M059J (cell line): ENCODE measurements at places on chromosomes 1 and 21.

GRCh38 chr1:53485478-53486394, 26.5 kb downstream of the DMRTB1 start:
- peak; percentile 76 for DNase-seq

DNA sequence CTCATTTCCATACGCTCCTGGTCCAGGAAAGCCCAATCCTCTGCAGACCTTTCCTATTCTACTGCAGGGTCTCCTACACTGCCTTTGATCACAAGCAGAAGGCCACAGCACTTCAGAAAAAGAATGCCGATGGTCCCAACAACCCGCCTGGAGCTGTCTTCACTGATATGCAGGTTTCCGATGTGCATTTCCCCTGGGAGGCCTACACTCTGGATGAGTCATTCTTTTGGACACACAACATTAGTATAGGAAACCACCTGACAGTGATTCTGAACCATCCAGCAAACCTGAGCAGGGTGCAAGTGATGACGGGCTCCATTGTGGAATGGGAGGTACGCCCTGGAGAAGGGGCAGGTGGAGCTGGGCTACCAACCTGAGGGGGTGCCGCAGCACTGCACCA, 15.0 kb downstream of the PCAT6 start:
- no peak for DNase-seq

- DNase-seq: no peak
Measured at GRCh38 chr1:170874671-170875070, 60.7 kb upstream of the MROH9 start.

DNA sequence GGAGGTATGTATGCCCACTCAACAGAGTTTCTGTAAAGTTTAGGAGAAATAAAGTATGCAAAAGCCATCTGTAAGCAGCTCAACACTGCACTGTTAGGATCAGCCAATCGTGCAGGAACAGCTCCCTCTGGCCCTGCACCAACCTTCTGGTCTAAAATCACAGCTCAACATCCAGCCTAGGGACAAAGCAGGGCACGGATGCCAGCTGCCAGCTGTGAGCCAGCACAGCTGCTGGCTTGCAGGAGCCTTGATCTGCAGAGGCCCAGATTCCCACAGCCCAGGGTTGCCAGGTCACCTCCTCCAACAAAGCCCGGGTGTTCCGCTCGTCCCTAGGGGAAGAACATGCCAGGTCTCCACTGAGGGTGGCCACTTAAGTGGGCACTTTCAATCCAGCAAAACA, 8.6 kb downstream of the ACOT7 start:
- no peak for DNase-seq

DNA sequence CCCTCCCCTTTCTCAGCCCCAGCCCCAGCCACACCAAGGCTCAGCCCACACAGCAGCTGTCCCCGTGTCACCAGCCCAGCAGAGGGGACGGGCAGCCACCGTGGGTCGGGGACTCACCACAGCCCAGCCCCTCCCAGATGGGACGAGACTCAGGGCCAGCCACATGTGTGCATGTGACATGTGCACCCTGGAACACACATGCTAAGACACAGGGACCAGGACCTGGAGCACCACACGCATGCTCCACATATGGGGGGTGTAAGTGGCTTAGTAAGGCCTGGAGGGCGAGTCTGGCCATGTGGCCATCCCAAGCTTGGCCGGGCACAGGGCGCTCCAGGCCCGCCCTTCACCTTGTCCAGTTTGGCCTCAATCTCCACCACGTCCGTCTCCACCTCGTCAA, 4.0 kb downstream of the ACAP3 start:
- DNase-seq: no peak

GRCh38 chr1:205920159-205920558, 23.1 kb downstream of the SLC26A9 start:
- DNase-seq: peak; percentile 39

DNA sequence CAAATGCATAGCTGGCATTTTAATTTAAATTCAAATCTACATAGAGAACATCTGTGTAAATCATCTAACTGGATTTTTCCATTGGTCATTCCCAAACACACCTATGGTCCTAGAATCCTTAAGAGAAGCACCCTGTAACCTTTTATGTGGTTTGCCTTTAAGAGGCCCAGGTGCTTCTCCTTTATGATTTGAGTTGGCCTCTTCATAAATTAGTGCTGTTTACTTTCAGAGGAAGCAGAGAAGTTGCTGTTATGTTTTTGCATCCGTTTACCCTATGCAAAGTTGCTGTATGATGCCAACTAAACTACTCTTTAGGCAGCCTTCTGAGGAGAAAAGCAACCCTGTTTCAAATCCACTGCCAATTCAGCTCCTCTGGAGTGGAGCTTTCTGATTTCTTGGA, 193.8 kb downstream of the HS2ST1 start:
- no peak for DNase-seq

GRCh38 chr1:48206371-48206770, 16.1 kb upstream of the SLC5A9 start:
- no peak for DNase-seq

DNA sequence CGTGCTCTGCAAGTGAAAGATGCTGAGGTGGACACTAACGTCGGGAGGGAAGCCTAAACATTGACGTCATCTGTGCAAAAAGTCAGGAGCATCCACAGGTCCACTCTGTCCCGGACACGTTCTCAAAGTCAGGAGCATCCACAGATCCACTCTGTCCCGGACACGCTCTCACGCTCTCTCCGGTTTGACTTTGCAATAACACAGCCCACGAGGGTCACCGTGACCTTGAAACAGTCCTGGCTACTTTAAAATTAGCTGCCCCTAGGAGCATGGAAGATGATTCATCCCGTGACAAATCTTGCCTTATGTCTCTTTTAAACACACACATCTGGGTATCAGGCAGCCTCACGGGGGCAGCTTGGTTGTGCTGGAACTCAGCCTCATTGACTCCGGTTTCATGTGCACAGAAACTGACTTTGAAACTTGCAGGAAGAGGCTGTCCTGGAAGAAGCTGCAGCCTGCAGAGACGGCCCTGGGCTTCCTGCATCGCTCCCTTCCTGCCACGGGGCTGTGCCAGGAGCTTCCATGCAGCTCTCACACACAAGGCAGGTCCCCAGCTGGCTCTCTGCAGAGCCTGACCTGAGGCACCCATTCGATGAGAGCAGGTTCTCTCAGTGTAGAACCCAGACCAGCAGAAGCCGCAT, 18.1 kb upstream of the COL18A1 start:
- peak; percentile 96 for DNase-seq

DNA sequence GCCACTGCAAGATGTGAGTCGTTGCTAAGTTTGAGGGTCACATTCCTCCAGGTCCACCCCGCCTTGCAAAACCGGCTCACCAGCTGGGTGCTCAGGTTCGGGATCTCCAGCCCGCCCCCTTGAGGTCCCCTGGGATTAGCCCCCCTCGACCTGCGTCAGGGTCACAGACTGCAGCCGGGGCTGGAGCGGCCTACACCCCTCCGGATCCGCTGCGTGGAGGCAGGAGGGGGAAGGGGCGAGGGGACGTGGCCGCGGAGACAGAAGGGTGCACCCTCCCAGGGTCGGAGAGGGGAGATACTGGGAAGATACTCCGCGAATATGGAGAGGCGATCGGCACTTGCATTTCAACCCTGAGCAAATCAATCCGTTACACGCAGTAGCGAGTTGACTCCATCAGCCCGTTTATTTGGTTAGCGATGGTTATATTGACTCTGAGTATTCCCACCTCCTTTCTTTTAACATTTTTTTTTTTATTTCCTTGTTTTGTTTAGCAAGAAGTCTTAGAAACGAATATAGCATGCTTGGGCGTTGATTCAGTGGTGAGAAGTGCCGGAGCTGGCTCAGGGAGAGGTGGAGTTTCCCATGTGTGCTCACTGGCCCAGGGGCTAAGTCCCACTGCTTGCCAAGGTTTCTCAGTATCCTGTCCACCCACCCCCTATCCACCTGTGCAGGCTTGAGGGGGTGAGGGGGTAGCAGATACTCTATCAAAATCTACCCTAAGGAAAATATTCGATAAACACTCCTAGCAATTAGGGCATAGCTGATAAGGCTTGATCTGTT, 997 bp downstream of the IFNAR2 start:
- DNase-seq: peak; percentile 78

- no peak for DNase-seq
Measured at GRCh38 chr1:108041360-108042142, 76.6 kb upstream of the VAV3 start.

DNA sequence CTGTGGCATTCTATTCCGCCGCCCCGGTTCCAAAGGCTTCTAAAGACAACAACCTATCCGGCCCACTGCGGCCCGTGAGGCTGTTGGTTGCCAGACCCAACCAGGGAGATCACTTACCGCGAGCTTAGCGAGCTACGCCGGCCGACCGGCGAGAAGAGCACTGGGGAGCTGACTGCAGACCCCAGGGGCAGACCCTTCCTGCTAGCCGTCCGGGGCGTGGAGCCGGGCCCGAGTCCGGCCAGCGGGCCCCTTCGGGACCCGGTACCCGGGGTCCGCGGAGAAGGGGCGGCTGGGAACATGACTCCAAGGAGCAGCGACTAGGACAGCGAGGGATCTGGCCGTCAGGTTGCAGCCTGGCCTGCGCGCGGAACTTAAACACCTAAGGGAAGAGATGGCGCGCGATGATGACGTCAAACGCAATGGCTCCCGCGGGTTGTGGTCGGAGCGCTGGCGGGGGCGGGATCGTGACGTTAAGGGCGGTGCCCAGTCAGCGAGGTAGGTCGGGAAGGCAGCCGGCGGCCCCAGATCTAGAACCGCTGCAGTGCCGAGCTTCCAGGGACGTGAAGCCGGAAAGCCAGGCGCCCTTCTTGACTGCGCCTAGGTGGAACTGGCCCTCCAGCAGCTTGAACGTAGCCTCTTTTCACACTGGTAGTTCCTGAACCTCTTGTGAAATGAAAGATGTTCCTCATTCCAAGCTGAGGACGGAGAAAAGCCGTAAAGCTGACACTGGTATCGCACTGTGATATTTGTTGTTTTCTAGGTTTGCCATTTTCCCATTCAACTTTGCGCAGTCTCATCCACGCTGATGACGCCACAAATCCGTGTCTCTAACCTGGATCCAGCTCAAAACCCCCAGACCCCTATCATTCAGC, at the start of gene NUP133:
Gene NUP133, minus strand, starts transcription at position 391 of the 872 bp plus-strand sequence. Its CDS starts 92 bp downstream, at position 299.
- DNase-seq: peak; percentile 97

DNA sequence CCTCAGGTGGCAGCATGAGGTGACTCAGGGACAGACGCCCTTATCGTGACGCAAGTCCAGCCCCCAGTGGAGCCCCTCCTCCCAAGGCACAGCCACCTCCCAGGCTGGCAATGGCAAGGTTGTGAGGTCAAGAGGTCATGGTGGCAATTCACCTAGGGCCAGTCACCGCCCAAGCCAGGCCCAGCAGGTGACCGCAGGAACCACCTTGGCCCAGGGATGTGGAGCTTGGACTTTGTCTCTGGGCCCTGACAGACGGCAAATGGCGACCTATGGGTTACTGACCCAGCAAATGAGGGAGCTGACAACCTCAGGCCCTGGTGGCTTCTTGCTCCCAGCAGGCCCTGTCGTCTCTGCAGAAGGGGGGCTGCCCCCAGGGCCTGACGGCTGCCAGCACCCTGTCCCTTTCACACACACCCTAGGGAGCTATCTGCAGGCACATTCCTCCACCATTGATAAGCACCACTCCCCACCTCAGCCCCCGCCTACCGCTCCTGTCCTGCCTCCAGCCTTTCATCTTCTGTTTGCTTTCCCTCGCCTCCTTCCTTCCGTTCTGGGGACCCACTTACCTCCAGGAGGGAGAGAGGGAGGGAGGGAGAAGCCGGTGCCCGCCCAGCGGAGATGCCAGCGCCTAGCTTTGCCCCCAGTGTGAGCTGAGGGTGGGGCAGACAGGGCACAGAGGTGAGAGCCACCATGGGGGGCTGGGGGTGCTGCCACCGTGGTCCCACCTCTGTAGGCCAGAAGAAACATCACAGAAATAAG, 12.1 kb downstream of the EPHA2 start:
- DNase-seq: peak; percentile 81

DNA sequence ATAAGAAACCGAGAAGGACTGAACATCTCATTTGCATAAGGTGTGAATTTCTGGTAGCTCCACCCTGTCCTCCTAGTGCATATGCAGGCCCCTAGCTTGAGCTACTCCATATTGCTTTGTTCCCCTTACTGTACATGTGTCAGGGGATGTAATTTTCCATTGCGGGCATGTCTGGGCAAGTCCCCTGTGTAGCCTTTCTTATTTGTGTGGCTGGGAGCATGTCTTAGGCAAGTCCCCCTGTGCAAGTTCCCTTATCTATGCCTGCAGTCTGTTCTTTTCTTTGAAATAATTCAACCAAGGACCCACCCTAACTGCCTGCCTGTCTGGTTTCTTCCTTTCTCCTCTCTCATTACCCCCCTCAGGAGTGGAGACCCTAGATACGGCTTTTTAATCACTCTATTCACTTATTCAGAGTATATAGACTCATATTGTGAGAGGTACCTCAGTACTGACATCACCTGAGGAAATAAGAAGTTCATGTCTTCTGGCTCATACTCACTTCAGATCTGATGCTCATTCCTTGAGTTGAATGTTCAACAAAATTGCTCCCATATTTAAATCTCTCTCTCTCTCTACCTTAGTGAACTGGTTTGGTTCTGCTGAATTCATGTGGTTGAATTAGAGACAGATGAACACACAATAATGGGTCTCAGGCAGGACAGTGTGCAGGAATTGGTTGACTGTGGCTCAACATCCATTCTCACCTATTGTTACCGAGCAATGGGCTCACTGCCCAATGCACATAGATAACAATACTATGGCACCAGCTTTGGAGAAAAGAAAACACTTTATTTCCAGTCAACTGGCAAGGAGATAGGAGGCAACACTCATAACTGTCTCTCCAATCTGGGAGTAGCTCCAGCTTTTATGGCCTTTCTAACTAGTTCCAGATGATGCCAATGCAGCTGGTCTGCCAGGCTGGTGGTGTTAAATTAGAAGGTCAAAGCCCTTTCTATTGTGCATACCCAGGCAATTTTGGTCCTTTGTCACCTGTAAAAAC, 27.9 kb upstream of the NPL start:
- no peak for DNase-seq

DNA sequence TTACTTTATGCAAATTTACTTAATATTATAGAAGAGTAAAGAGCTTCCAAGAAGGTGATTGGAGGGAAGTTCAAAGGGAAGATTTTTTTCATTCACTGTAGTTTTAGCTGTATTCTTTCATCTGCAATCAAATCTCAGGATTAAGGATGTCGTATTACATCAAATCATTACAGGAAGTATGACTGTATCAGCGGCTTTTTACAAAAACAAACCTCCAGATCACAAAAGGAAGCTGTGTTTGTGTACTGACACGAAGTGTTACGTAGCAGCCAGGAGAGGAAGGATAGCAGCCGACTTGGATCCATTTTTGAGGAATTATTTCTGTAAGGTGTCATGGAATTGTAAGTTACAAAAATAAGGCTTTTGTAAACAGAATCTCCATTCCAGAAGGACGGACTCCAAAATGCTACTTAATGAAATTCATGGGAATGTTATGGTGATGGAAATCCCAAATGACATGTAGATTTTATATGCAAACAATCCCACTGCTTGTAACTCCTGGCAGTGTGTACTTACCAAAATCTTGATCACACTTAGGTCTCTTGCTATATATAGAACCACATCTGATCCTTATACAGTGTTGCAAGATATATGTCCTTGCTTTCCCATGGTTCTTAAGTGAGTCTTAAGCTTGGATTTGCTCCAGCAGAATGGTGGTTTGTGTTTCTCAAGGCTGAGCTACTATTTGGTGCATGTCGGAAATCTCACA, 49.8 kb downstream of the KCNJ15 start:
- DNase-seq: peak; percentile 90
